ENCODE measurements at places on chromosomes 3 and 15.

DNA sequence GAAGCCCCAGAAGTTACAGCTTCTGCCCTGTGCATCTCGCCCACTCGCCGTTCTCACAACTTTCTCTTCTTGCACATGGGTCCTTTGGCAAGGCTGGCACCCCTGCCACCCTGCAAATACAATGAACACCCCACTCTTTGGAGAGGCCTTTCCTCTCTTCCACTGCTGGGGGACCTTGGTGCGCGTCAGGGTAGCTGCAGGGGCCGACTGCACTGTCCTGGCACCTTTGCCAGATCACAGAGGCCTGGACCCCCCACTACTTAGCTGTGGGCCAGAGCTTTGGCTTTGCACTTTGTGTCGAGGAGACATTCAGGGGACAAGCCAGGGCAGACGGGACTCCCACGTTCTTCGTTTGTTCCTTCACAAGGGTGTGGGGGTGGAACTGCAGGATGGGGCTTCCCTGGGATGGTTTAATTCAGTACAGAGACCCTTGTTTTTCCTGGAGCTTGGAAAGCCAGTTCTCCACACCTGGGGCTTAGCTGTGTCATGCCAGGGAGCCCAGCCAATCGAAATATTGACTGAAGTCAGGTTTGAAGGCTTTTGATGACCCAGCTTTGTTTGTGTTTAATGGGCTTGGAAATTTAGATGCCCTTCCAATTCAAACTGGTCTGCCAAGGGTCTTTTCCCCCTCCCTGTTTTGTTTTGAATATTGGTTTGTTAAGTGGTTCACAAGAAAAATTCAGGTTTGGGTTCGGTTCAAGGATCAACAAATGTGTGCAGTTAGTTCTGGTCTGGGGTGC lies 256.1 kb upstream of the TLE3 start:
- DNase-seq = no peak

- no peak for DNase-seq
Observed at GRCh38 chr15:33580526-33580925, 269.8 kb downstream of the RYR3 start.

DNA sequence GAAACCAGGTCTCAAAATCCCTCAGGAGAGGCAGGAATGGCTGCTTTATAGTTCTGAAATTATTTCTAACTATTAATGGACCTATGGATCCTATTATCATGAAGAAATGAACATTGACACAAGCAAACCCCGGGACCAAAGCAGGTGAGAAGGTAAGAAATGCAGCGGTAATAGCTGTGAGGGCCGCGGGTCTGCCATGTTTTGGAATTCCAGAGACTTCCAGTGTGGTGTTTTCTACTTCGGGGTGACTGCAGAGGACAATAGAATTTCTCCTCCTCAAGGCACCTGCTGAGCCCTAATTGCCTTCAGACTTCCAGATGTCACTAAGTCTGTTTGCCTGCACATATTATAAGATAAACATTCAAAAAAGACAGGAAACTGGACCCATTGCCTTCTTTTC lies 437.4 kb downstream of the GABRG3 start:
- DNase-seq = no peak

DNA sequence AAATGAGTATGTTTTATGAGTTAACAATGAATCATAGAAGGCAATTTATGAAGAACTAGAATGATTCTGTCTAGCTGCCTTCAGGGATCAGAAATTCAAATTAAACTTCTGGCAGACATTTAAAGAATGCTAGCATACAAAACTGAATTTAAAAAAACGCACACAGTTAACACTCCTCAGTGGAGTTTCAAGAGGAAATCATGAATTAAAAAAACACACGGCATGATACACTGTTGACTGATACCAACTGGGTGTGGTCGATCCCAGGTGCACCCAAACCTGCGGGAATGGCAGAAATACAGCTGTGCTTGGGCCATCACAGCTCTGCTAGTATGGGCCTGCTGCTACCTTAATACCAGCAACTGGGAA lies 526.0 kb downstream of the FOXP1 start:
- no peak for DNase-seq

- DNase-seq = no peak
Observed at GRCh38 chr3:70813311-70813710, 500.9 kb upstream of the MDFIC2 start.

DNA sequence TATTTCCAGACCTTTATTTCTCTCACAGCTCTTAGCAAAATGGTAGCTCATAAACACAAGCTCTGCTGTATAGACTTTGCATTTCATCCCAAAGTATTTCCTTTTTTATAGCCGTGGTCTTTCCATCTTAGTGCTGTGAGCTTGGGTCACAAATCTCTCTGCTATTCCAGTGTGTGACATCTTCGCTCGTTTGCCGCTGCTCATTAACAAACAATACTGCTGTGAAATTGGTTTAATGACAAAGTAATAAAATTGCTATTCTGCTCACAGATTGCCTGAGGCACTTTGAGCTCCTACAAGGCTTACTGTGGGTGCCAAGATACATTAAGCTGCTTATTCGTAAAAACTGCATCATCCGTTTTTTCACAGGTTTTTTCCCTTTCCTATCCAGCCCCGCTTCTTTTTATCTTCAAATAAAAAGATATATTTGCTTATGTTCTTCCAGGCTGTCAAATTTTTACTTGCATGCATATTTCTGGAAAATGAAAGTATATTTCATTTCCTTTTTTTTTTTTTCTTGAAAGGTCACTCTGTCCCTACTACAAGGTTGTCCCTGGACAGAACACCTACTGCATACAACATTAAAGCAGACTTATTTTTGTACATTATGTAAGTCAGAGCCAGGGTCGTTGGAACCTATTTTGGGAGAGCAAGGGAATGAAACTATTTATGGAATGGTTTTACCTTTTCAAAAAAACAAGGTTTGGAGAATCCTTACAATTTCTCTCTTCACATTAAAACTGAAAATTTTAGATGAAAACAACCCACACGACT lies 174.5 kb downstream of the MEIS2 start:
- no peak for DNase-seq

DNA sequence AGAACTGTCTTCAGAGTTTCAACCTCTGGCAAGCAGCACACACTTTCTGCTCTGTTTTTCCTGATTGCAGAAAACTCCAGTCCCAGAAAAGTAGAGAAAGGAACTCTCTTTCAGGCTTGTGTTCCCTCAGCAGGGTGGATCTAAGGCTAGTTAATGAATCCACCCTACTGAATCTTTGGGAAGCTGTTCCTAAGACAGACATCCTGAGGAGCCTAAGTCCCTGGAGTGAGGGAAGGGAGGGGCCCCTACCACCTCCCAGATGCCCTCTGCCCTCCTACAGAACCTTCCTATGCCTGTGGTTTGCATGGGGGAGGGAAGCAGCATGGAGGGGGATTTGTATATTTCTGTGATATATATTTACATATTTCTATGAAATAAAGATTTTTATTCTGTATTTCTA lies 124.4 kb downstream of the ANO10 start:
- no peak for DNase-seq

DNA sequence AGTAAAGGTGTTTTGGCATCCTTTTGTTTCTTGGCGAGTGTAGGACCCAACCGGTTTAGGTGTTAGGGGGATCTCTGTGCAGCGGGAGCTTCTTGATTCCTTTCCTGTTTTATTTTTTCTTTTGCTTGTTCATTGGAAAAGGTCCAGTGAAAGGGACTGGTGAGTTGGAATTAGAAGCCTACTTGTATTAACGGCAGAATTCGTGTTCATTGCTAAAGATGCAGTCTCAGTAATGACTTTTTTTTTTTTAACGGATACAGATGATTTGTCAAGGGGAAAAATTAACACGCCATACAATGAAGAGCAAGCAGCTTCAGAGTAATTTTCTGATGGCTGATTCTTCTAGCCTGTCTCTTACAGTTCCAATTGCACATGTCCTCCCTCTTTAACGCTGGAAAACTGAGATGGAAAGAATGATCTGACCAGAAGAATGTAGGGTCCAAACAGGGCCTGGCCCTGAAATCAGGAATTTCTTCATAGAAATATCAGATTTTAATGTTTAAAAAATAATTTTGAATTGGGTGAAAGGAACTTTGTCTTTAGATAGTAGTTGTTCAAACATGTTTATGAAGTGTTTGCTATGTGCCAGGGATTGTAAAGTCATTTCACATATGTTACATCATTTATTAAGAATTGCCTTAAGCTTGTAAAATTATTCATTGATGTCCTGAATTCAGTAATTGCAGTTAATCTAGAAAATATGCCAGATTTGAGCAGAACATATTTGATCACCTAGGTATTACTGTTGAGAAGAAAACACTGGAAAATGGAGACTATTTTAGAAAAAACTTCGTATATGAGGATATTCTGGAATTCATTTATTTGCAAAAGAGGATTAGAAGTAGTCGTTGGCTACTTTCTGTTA lies 1.4 kb downstream of the MAPK6 start:
- no peak for DNase-seq

GRCh38 chr3:58254144-58254543 lies 16.6 kb downstream of the ABHD6 start:
- DNase-seq = no peak

- no peak for DNase-seq
Observed at GRCh38 chr15:92914103-92914499, 14.0 kb downstream of the CHD2 start.

DNA sequence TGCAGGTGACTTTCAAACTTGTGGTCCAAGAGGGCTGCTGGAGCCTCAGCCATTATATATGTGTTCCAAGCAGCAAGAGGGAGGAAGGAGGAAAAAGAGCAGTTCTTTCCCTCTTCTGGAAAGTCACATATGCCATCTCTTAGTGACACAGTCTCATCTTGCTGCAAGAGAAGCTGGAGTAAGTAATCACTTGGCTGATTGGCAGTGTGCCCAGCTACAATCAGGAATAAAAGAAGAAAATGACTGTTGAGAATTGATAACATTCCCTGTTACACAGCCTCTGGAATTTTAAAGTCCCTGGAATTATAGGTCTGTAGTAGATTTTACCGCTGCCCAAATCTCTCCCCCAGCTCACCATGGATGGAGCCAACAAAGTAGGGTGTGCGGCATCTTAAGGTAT lies 31.4 kb upstream of the LYZL4 start:
- no peak for DNase-seq

DNA sequence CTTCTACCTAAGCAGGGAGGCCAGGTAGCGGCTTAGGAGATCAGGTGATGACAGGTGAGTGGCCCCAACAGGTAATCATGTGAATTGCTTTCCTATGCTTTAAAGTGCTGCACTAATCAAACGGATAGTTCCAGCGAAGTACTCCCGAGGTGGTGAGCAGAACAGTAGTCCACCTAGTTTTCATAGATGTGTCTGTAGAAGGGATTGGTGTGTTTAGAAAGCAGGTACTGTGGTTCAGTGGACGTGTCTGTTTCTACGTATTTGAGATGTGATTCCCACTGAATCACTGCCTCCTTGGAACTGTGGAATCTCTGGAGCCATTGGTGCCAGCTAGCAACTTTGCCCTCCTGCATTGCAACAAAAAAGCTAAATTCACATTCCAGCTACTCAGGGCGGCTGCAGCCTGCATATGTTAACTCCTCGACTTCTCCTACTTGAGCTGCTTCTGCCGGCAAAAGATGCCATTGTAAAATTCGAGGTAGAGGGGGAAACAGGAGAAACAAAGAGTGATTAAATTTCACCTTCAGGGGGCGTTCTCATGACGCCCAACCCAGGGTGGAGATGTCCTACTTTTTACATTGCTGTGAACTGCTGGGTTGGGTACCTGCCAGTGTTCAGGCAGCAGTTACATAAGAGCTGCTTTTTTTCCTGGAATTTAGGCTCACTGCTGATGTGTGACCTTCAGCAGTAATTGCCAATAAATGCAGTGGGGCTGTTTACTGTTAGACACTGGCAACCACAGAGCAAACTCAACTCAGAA lies 227.3 kb downstream of the ITPR1 start:
- DNase-seq = no peak

- DNase-seq = peak; percentile 49
Observed at GRCh38 chr15:79900087-79900486, 3.3 kb upstream of the MTHFS start.

GRCh38 chr15:89998141-89998661 lies 2.9 kb upstream of the ZNF710 start:
- DNase-seq = peak; percentile 64

- no peak for DNase-seq
Observed at GRCh38 chr3:64574194-64574593, 113.6 kb downstream of the ADAMTS9 start.

- no peak for DNase-seq
Observed at GRCh38 chr15:56765251-56765650, 31.9 kb upstream of the ZNF280D start.
